D341Med (cell line): ENCODE measurements at places on chromosomes 5 and 9.

DNA sequence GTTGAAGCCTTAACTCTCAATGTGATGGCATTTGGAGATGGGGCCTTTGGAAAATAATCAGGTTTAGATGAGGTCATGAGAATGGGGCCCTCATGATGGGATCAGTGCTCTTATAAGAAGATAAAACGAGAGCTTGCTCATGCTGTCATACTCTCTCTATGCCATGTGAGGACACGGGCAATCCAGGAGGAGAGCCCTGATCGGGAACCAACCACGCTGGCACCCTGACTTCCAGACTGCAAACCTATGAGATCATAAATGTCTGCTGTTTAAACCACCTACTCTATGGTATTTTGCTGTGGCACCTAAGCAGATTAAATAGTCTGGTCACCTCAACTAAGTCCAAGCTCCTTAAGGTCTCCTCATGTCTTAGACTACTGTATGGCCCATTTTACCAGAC, 10.0 kb downstream of the HMGCS1 start:
- DNase-seq, result no peak

DNA sequence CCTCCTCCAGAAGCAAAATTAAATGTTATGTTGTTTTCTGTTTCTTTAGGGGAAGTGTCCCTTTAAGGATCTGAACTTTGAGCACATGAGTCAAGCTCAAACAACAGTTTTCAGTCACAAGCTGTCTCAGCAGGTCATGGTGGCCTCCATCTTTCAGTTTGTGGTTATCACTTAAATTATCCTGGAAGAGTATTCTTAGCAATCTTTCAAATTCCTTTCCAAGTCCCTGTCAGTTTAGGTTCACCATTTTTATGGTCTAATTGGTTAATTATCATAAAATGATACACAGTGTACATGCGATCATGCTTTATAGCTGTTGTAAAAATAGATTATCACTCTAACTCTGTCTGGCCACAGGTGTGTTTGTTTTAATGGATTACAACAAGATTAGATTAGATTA, 43.1 kb upstream of the SELENOP start:
- DNase-seq, result no peak

DNA sequence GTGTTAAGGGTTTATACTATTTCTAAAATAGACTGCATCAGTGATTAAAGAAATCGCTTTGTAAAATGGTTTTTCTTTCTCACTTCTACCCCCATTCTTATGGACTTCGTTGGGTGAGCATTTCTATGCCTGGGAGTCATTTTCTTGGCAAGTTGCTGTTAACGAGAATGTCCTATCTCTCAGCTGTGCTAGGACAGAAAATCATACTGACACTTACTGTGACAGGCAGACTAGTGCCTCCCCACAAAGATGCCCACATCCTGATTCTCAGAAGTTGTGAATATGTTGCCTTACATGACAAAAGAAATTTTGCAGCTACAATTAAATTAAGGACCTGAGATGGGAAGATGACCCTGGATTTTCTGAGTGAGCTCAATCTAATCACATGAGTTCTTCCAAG, 65.1 kb upstream of the NMUR2 start:
- DNase-seq, result no peak

- DNase-seq, result no peak
Observed at GRCh38 chr5:120615967-120616645, 152.0 kb downstream of the PRR16 start.

DNA sequence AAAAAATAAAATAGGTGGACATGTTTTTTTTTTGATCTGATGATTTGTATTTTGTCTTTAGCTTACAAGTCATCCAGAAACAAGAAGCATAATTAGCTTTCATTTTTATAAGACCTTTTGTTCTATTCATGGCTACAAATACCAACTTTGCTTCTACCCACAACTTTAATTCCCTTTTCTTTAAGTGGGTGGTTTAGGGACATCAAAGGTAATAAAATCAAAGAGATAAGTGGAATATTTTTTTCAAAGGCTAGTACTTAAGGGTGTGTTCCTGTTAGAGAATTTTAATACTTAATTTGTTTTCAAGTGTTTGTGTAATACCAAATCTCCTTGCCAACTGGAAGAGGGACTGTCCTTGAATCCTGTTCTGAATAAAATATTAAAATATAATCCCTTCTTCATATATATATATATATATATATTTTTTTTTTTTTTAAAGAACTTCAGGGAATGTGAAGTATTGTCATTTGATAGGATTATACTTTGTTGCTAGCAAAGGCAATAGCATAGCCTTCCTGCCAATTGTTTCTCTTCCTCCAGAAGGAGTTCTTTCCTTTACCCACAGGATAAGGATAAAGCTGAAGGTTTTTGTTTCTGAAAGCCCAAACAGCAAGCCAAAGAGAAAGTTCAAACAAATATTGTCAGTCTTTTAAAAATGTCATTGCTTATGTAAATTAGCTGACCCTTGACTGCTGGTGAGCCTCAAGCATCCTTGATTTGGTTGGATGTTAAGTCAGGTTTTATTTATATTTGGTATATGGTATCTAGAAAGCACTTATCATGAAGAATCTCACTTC, 108.9 kb downstream of the PAM start:
- DNase-seq, result no peak

- no peak for DNase-seq
Observed at GRCh38 chr9:84862308-84862707, 192.8 kb downstream of the NTRK2 start.

- DNase-seq, result no peak
Observed at GRCh38 chr9:89756891-89757537, 152.2 kb downstream of the GADD45G start.

- DNase-seq, result no peak
Observed at GRCh38 chr5:148928141-148928540, 101.7 kb downstream of the ADRB2 start.

- DNase-seq, result no peak
Observed at GRCh38 chr9:9992936-9993335, 619.9 kb downstream of the PTPRD start.

DNA sequence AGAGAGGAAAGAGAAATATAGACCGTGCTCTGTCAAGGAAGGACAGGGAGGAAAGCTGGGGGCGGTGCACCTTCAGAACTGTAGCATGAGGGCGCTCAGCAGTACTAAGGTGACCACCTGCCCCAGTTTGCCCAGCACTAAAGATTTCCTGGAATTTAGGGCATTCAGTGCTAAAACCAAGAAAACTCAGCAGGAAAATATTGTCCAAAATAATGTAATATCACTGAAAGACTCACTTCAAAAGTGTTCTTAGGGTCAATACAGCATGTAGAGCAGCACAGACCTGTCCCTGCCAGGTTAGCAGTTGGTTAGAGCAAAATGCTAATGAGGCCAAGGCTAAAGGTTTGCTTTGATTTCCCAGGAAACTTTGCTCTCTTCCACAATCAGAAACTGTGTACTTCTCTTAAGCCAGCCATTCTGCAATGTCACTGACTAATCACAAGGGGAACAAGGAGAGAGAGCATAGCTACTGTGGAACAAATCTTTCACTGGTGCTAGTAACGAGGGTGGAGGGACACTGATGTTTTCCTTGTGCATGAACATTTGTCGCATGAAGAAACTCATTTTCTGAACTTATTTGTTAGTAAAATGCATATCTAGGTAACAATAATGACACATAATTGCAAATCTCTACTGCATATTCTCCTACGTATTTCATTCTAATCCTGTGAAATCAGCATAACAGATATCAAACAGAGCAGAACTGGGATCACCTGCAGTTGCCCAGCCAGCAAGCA, 53.0 kb upstream of the GRAMD2B start:
- DNase-seq, result no peak

DNA sequence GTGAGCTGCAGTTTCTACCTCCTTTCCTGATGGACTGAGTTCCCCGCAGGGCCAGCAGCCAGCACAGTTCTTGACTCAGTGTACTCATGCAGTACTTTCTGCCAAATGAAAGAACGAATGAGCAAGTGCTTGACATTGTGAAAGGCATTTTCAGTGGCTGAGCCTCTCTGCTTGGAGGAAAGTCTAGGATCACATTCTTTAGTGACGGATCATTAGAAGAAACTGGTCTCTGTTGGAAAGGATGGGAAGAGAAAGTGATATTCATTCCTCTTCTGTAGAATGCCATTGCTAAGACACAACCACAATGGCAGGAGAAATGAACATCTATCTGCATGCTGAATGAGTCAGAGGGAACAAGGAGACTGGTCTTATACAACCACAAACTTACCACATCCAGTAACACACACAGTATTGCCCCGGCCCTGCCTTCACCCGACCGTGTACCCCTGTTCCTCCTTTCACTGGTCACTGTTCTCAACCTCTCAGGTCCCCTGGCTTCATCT, 206.9 kb downstream of the CRB2 start:
- DNase-seq, result no peak

- DNase-seq, result no peak
Observed at GRCh38 chr9:116181853-116182610, 28.4 kb downstream of the PAPPA start.

DNA sequence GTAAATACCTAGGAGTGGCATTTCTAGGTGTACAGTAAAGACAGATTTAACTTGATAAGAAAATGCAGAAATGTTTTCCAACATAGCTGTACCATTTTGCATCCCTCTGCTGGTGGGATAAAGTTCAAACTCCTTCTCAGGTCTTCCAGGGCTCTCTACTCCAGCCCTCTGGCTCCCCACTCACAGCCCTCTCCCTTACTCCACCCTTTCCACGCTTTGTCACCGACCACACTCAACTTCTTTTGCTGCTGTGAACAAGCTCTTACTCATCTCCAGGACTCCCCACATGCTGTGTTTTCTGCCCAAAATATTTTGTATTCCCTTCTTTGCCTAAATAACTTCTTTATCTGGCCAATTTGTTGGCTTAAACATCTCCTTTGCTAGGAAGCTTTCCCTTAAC, 90.6 kb upstream of the OSMR start:
- no peak for DNase-seq

- DNase-seq, result no peak
Observed at GRCh38 chr9:104635456-104635855, 17.5 kb upstream of the OR13C9 start.

DNA sequence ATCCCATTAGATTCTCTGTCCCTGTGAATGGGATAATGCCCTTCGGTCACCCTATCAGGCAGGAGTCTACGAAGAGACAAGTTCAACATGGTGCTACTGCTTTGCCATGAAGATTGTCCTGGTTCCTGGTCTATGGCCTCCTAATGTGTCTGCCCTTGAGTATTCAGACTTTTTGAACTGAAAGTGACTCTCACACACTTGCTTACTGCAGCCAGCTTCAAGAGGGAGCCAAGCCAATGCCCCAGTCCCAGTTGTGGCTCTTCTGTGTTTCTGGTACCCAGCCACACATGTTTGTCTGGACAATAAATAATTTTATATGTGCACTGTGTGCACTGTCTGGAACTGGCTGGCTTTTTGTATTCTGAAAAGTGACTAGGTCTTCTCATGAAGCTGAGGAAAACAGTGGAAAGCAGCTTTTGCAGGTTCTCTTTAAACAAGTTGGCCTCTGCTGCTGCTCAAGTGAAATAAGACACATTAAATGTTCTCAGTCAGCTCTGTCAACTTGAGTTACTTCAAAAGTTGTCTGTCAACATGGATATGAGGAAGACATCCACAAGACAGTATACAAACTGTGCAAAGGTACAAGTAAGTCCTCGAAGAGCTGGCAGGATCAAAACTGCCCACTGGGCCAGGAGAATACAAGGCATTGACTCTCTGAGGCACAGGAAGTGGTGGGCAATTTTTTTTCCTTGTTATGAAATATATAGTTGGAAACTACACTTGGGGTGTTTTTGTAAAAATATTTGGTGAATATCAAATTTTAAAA, 60.0 kb downstream of the ZNF608 start:
- no peak for DNase-seq

- no peak for DNase-seq
Observed at GRCh38 chr5:170854566-170854965, 7.3 kb upstream of the RANBP17 start.

DNA sequence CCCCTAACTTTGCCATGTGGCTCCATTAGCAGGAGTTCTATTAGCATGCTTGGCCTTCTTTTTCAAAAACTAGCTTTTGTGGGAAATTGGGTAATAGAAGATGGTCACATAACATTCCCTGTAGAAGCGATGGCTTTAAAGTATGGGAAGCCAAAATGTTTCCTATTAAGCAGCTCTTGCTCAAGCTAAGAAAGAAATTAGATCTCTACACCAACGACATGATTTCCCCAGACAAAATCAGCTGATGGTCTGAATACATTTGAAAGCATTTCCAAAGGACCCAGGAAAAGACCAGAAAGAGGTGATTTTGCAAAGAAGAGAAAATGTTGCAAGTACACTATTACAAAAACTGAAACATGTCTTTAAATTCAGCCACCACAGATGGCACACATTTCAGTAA, 4.8 kb upstream of the NFIL3 start:
- no peak for DNase-seq

- DNase-seq, result no peak
Observed at GRCh38 chr9:71814815-71815214, 46.5 kb upstream of the CEMIP2 start.

DNA sequence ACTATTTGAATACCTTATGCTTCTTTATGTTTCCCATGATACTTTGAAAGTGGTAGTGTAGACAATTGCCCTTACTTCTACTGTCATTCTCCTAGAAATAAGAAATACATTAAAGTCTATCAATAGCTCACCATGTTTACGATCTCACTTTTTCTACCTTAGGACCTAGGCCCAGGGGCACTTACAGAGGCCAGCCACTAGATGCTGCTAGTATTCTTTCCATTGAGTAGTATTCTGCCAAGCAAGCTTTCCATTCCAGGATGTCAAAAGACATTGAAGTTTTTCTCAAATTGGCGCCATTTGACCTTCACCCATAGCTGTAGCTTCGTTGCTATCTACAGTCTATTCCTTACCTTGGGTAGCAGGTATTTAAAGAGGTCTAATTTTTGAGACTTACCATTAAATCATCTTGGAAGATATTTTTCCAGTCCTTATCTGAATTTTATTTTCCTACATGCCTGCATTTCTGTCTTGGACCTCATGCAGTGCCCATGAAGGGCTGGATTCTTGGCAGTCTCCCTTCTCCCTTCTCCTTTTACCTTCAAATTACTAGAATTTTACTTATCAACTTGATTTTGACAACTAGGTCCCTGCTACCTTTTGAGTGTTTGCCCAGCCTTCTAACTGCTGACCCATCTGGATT, 246.0 kb upstream of the NUDT12 start:
- DNase-seq, result peak; percentile 73

- DNase-seq, result no peak
Observed at GRCh38 chr5:88515881-88516819, 247.5 kb upstream of the TMEM161B start.

DNA sequence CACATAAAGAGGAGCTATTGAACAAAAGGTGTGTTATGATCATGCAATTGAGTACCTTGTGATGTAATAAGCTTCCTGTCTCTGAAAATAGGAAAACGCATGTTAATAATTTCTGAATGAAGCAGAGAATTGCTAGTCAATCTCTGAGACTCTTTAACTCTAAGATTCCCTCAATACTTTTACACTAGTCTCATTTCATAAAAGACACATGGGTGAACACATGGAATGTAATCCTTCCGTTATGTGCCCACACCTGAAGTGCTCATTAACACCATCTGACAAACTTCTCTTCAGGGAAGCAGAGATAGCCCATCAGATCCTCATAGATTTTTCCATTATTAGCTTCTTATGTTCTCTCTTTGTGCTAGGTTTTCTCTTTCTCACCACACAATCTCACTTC, 182.4 kb downstream of the TLR4 start:
- DNase-seq, result no peak

- DNase-seq, result no peak
Observed at GRCh38 chr5:167870055-167870454, 421.4 kb upstream of the WWC1 start.
